Activated CD4-positive, alpha-beta T cell treated with anti-CD3 and anti-CD28 coated beads for 24 hours (primary cell): ENCODE measurements at places on chromosomes 16 and 17.

DNA sequence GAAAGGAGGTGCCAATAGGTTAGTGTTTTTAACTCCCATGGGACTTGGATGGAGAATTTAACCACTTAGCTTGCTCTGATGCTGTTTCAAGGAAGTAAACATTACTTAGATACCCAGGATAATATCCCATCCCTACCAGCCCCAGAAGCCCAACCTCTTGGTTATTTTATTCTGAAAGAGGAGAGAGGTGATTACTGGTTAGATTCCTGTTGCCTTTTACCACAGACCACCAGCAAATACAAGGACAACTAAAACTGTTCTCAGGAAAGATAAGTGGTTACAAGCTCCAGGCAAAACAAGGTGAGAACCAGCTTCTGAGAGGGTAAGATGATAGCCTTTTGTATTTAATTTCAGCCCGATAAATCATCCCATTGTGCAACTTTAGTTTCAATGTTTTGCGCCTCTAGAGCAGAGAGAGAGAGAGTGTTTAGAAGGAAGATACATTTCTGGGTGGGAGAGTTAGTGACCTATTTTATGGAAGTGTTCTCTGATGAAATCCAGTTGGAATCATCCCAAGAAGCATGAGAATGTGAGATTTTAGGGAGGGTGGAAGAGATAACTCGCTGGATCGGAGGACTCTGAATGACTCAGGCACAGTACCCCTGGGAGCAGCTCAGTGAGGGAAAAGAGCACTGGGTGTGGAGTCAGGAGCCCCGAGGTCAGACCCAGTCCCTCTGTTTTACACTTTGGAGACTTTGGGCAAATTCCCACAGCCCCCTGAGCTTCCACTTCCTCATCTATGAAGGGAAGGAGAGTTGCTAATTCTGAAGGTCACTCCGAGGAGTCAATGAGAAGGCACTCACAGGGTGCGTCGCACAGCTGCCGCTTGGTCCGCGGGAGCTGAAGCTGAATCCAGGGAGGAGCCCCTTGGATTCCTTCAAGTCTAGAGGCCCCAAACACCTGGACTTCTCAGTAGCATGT is 12.1 kb downstream of the GLP2R start:
- DNase-seq = no peak

- no peak for DNase-seq
Observed at GRCh38 chr17:76709077-76709950, 1.5 kb downstream of the MXRA7 start.

GRCh38 chr17:72400863-72401262 is 280.0 kb downstream of the SOX9 start:
- no peak for DNase-seq

GRCh38 chr17:44235583-44235936 is 16.1 kb upstream of the UBTF start:
- no peak for DNase-seq

DNA sequence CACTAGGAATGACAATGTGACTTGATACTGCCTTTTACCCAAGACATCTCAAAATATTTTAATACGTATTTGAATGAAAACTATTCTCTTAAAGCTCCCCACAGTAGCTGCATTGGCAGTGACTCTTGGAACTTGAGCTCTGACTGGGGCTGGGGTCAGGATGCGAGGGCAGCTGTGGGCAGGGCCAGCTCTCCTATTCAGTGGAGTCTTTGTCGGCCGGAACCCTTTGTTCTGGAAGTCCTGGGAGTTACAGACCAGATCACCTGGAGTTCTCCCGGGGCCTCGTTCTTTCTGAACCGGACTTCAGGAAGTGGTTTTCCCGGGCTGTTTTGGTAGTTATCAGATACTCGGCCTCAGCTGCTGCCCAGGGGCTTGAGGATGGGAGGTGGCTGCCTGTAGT is 84.9 kb downstream of the NPIPB11 start:
- DNase-seq = no peak

DNA sequence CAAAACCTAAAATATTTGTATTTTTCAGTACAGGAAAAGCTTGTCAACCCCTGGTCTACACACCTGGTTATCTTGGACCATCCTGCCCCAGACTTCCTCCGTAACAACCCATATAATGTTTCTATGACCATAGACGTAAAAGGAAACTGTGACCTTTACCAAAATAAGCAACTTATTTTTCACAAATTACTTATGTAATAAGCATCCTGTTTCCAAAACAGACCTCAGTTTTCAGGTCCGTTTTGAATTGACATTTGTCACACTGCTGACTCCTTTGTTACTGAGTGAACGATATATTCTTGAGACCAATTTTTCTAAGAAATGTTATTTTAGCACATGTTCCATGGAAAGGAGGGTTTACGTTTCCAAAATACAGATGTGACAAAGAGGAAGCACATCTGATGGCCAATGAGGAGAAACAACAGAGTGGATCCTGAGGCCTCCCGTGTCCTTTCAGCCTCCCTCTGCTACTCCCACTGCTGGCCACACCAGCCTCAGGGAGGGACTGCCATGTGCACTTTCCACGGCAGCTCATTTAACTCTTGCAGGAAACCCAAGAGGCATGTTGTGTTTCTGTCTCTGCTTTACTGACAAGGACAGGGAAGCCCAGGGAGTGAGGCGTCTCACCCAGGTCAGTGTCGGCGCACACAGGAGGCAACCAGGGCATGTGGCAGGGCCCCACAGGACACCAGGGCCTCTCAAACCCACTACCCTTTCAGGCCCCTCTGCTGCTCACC is 20.1 kb upstream of the ALDH3A1 start:
- no peak for DNase-seq

DNA sequence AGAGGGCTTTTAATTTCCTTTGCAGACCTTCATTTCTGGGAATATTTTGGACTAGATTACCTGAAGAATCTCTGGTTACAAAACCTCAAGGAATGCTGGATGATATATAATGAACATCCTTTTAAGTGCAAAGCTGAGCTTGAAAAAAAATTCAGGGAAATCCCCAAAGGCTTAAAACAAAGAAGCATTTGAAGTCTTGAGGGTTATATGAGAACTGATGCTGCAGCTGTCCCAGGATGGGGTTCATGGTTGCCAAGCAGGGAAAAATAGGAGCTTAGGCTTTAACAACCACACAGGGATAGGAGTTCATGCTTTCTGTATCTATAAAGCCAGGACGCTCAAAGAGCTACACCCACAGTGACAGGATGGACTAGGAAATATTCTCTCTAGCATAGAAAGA is 150.4 kb upstream of the IRX5 start:
- no peak for DNase-seq

DNA sequence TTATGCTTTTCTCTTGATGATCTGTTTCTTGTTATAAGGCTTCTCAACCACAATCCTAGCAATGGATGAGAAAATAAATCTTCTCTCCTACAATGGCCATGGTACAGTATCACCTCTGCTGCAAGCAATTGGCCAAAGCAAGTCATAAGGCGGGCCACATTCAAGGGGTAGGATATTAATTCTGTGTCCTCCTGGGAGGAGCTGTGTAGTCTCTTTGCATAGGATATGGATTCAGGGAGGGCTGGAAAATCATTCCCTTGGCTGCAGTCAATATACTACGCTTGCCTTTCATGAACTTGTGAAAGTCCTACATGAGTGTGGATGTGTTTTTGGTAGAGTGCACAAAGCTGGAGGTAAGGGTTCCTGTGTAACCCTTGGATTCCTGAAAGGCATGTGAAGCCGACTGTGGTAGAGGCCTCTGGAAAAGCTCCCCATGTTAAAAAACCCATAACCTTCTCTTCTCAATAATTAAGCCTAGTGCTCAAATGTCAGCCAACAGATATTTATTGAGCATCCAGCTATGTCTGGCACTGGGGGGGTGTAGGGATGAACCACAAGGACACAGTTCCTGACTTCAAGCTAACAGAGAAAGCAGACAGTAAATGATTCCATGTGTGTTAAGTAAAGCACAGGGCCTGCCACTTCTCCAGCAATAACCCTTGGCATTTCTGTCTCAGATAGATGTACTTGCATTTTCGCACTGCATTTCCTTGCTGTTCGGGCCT is 147.6 kb upstream of the HS3ST3A1 start:
- no peak for DNase-seq

- DNase-seq = no peak
Observed at GRCh38 chr17:79890706-79891105, 51.5 kb upstream of the CBX4 start.

DNA sequence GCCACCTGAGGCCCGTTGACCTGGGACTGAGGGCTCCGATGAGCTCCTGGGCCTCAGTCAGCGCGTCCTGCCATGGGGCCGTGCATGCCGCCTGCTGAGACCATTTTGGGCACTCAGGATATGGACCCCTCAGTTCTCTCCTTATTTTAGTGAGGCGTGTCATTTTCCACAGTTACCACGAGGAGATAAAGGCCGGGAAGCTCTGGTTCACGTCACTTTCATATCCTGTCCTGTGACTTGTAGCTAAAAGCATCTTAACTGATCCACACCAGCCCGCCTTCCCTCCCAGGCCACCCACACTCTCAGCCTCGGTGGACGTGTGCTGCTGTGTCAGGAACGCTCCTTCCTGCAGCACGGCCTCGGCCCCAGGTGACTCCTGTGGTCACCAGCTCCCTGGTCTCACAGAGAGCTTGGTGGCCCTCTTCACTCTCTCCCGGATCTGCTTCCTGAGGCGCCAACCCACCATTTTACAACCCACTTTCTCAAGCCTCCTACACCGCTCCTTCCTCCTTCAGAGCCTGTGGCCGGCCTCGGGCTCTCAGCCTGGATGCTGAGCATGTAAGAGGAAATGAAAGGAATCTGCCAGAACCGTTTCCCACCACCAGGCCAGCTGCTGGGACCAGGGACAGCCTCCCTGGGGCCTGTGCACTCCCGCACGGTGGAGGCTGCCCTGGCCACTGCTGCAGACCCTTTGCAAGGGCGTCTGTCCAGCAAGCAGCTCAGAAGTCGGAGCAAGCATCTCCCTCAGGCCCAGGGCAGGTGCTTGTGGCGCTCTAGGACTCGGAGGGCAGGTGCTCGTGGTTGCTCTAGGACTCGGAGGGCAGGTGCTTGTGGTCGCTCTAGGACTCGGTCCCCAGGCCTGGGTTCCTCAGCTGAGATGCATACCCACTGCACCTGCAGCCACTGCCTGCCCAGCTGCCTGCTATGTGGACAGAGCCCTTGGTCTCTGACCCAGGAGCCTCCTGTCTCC is 23.9 kb upstream of the FASN start:
- DNase-seq = no peak

GRCh38 chr16:8403978-8404749 is 186.1 kb downstream of the TMEM114 start:
- no peak for DNase-seq

DNA sequence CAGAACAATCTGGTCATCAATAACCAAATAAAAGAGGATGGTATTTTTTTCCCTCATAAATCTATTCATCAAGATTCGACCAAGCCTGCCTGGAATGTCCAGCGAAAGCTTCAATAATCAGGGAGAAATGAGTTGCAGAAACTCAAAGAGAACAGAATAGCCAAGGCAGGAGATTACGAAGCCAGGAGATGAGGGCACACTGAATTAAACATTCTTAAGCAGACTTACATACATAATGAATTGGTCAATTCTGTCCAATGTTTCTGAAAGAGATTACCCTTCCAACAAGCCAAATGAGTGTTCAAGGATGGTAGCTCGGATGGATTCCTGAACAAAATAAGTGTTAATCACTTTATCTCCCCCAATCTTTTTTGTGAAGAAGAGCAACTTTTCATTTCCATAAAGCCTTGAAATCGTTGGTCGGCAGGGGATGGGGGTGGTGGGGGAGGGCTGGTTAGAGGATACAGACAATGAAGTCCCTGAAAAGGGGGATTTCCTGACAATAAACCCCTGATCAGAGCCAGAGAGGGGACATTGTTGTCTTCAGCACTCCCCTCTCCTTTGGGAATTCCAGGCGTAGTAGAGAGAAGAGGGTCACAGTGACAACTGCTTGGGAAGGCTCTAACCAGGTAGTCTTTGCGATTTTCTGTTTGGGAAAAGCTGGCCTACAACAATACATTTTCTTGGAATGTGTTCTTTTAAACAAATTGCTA is 20.7 kb downstream of the TOX3 start:
- DNase-seq = no peak

GRCh38 chr16:21994856-21995465 is 6.0 kb downstream of the PDZD9 start:
- DNase-seq = no peak

DNA sequence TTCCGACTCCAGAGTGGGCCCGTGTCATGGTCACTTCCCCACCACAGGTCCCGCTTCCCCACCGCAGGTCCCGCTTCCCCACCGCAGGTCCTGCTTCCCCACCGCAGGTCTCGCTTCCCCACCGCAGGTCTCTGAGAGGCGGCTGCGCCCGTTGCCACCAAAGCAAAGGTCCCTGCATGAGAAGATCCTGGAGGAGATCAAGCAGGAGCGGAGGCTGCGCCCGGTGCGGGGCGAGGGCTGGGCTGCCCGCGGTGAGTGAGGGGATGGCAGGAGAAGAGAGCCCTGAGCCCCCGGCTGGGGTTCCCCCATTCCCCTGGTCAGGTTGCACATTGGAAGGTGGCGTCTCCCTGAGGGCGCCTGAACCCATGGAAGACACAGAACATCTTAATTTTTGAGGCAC is 17.4 kb upstream of the TCF25 start:
- no peak for DNase-seq

DNA sequence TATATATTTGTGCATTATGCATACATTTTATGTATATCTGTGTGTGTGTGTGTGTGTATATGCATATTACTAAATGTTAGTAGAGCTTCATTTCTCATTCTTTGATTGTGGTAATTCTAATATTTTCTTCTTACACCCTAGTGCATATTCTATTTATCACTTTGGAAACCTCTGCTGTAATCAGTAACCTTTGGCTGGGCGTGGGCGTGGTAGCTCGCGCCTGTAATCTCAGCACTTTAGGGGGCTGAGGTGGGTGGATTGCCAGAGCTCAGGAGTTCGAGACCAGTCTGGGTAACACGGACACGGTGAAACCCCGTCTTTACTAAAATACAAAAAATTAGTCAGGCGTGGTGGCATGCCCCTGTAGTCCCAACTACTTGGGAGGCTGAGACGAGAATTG is 26.9 kb downstream of the CPSF4L start:
- no peak for DNase-seq

DNA sequence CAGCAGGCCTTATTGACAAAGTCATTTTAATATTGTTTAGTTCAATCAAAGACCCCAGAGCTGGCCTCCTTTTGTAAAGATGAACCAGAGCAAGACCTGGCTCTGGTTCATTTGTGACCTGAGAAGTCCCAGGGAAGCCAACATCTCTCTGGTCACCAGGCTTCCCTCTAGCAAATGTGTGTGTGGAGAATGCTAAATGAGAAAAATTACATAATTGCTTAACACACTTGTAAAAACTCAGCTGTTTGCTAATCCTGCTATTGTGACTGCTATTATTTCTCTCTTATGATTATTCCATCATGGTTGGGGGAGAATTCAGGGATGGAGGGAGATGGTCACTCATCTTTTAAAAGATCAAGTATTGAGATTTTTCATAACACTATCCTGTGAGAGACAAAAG is 94.3 kb upstream of the CLEC3A start:
- no peak for DNase-seq

- no peak for DNase-seq
Observed at GRCh38 chr16:9457215-9457614, 365.8 kb downstream of the HAPSTR1 start.

GRCh38 chr17:82494236-82495055 is 25.1 kb upstream of the FOXK2 start:
- peak; percentile 82 for DNase-seq
